ENCODE measurements at places on chromosomes 7 and 10.
A peak's percentile ranks its signal among the peaks of the same experiment; 100 is the strongest.

DNA sequence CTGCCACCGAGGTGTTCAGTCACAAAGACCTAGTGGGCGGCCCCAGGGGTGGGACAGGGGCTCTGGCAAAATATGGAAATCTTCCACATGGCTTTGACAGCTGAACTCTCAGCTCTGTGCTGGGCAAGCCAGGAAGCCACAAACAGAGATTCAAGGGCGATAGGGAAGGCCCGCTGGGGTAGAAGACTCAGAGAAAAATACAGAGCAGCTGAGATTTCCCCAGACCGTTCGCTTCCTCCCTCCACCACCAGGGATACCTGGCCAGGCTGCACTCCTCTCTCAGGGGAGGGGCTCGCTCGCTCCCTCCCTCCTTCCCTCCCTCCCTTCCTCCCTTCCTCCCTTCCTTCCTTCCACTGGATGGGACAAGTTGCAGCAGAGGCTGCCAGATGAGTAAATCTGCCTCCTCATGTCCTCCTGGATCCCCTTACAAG, 260.5 kb downstream of the PRPF18 start:
- DNase-seq = no peak

GRCh38 chr10:51606825-51607462, 92.5 kb downstream of the CSTF2T start:
- no peak for DNase-seq

DNA sequence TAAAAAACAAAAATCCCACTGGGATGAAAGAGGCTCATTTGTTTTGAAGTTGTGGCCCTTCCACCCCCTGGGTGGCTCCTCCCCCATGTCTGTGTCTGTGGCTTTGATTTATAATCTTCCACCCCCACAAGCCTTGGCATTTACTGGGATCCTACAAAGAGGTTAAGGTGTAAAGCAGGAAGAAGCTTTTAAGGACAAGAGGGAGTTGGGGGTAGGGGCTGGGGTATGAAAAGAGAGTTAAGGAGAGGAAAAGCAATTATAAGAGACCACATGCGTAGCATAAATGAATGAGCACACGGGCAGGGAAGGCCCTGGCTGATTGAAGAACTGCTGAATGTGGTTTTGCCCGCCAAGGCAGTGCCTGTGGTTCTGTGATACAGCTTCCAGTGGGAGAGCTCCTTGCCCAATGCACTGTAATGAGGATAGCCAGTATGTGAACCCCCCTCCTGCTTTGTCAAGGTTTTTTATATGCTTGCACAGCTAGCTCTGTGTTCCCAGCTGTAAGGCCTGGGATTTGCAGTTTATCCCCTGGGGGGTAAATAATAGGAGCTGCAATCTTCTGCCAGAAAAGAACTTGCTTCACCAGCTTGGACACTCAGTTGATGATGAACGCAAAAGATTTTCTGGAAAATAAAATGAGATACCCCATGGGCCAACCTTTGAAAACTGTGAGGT, 34.7 kb upstream of the KMT2E start:
- no peak for DNase-seq

- no peak for DNase-seq
These were observed 27.6 kb upstream of the RNF32 start for GRCh38 chr7:156612930-156613329.

DNA sequence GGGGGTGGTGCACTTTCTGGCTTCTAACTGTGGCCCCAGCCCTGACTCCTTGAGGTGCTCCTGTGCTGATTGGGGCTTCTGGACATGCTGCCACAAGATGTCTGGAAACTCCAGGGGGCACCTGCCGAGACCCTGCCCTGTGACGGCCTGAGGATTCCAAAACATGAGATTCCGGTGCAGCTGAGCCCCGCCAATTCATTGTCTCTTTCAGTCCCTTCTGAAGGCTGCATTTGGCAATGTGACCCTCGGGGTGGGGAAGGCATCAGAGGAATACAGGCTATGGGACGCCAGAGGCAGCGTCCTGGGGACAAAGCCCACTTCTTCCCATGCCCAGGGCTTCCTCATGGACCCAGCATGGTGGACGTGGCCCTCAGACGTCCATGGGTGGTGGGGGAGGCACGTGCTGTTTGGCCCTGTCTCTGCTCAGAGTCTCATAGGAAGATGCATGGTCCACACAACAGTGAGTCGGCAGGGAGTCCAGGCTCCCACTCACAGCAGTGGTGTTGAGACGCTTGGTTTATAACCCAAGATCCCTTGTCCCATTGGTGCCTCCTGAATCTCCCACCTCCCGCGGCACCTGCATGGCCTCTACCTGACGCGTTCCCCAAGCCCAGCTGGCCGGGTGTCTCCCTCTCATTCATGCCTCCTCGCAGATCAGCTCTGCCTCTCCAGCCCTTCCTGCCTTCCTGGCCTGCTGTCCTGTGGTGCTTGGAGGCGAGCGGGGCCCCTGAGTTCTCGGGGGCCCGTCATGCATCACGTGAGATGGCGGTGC, 129.9 kb downstream of the WDR37 start:
- DNase-seq = no peak

- DNase-seq = no peak
These were observed 401.5 kb upstream of the MKI67 start for GRCh38 chr10:128527711-128528110.

DNA sequence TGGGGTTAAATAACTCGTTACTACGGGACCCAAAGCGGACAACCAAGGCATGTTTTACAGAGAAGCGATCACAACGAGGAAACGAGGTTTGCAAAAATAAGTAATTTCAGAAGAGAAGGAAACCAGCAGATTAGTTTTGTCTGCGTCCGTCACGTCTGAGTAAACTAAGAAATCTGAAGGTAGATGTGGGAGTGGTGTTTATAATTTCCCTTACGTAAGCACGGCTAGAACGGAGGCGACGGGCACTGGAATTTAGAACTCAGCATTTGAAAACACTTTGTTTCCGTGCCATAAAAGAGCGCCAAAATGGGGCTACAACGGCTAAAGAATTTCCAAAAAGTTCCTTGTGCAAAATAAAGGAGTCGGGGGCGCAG, 718 bp upstream of the UMAD1 start:
- DNase-seq = peak; percentile 7

- no peak for DNase-seq
These were observed 15.9 kb upstream of the FAS start for GRCh38 chr10:88974446-88975376.

- DNase-seq = no peak
These were observed 4.9 kb upstream of the FOXP2 start for GRCh38 chr7:114409750-114410149.

- no peak for DNase-seq
These were observed 675 bp upstream of the SCD start for GRCh38 chr10:100346351-100346764.

- DNase-seq = no peak
These were observed 51.4 kb downstream of the SH3PXD2A start for GRCh38 chr10:103803941-103804340.

DNA sequence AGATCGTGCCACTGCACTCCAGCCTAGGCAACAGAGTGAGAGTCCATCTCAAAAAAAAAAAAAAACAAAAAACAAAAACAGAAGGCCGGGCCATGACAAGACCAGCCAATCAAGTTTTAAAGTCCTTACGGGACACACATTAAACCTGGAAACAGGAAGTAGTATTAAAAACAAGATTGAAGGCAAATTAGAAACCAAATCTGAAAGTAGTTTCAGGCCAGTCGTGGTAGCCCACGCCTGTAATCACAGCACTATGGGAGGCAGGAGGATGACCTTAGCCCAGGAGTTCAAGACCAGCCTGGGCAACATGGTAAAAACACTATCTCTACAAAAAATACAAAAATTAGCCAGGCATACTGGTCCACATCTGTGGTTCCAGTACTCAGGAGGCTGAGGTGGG, 18.1 kb downstream of the PSAP start:
- no peak for DNase-seq

GRCh38 chr10:12934777-12935176, 66.7 kb downstream of the CCDC3 start:
- no peak for DNase-seq

DNA sequence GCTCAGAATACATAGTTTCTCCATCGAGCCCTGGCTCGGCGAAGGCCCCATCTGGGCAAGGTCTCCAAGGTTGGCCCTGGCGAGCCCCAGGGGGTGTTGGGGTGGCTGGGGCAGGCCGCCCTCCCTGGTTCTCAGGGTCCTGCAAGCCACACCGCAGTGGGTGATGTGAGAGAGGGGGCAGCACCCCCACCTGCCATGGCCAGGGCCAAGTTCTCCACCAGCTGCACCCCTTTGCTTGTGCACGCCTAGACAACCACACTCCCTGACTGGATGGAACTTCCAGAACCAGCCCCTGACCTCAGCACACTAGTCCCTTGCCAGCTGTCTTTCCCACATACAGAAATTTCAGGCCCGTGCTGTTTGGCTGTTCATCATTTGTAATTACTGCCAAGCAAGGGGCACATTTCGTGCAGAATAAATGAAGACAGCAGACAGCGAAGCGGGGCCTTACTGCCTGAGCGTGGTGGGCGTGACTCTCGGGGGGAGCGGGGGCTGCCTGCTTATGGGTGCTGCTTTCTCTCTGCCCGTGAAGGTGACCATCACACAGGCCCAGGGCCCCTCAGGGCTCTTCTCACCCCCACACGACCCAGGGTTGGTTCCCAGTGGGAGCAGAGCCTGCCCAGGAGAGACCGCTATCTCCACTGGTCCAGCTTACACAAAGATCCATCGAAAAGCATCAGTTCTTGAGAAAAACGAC, 85.9 kb downstream of the ADARB2 start:
- no peak for DNase-seq

DNA sequence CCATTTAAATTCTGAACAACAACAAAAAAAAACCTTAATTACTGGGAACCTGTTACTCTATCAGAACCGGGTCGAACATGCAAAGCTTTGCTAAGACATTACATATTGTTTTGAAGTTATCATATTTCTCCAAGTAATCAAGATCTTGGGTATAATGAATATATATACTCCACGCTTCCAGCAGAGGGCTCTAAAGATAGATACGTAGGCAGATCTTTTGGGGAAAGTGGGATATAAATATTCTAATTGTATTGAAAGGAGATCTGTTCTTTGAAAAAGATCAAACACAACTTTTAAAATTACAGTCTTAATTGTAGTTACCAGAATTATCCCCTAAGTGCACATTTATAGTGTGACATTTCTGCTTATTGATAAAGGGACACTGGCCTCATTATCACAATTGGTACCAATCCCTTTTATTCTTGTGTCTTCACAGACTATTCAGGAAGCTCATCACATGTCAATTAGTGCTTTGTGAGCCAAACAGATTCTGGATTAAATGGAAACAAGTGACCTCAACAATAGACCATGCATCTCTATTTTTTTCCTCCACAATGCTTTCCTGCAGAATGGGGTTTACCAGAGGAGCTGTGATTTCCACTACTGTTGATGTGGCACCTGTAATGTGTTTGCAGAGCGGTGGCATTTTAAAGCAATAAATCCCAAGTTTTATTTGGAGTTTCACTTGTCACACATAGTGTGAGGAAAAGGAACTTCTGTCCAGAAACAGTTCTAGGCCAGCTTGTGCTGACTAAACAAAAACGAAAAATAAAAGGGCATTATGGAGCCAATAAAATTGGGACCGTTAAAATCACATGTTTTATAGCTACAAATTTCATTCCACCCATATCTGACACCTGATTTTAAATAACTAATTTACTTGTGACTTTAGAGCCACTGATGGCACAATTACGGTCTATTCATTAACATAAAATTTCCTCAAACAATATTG, 122.4 kb downstream of the CTTNBP2 start:
- peak; percentile 12 for DNase-seq

DNA sequence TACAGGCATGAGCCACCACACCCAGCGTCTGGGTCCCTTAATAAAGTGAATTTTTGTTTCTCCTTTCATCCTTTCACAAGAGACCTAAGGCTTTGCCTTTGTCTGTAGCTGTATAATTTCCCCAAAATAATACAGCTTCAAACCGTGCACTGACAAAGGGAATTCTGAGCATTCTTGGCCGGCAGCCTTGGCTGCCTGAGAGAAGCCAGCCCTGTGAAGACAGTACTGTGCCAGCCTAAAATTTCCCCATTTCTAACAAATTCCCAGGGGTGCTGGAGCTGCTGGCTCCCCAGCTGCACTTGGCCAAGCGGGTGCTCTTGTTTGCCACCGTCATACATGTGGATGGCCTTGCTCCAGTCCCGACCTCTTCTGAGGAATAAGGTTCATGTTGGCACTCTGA, 106.2 kb downstream of the ZMYND11 start:
- no peak for DNase-seq

GRCh38 chr10:24642921-24643678, 80.6 kb downstream of the ARHGAP21 start:
- DNase-seq = peak; percentile 70

DNA sequence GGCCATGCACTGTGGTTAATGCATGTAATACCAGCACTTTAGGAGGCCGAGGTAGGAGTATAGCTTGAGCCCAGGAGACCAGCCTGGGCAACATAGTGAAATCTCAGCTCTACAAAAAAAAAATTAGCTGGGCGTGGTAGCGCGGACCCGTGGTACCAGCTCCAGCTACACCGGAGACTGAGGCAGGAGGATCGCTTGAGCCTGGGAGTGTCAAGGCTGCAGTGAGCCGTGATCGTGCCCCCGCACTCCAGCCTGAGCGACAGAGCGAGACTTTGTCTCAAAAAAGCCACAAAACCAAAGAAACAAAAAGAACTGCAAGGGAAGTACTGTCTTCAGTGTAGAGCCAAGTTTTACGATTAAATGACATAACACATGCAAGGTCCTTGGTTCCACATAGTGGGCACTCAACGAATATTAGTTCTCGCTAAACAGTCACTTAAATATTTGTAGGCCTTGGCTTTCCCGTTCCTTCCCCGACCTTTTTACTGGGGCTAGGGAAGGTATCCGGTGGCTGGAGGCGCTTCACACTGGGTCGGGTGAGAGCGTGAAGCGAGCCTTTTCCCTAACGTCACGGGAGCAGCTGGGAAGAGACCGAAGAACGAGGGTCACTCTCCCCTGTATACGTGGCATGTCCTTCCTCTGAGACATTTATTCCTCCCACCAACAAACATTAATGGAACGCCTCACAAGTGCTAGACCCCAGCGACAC, 993 bp upstream of the SND1 start:
- DNase-seq = peak; percentile 18

DNA sequence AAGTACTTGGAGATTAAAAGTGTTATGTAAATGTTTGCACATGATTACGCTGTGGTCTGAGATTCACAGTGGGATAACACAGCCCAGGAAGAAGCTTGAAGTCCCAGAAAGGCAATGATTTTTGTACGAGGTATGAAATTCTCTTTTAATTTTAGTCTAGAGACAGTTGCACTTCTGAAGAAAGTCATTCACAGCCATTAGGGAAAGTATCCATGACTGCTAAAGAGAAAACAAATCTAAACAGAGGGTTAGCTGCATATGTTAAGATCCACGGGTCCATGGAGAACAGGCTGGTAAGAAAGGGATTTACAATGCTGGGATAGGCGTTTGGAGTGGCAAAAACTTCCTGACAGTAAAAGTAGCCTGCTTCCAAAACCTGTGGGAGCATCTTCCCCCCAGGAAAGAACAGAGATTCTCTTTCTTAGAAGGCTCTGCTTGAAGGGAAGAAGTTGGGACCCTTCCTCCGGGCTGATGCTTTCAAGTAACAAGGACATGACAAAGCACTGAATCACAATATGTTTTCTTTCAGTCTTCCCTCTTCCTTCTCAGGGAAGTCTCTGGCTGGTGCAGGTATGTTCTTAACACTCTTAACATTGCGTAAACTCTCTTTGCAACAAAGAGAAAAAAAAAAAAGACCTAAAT, 220.8 kb upstream of the CELF2 start:
- DNase-seq = no peak
